NT2/D1 (cell line): ENCODE measurements at places on chromosomes 4 and X.

- no peak for DNase-seq
These were observed 69.1 kb downstream of the RGS12 start for GRCh38 chr4:3361896-3362295.

GRCh38 chr4:130329036-130329435 lies 1233.1 kb downstream of the C4orf33 start:
- DNase-seq, result no peak

- no peak for DNase-seq
These were observed 20.5 kb upstream of the MID2 start for GRCh38 chrX:107805179-107805578.

GRCh38 chr4:111943796-111944203 lies 201.5 kb upstream of the FAM241A start:
- peak; percentile 23 for DNase-seq

DNA sequence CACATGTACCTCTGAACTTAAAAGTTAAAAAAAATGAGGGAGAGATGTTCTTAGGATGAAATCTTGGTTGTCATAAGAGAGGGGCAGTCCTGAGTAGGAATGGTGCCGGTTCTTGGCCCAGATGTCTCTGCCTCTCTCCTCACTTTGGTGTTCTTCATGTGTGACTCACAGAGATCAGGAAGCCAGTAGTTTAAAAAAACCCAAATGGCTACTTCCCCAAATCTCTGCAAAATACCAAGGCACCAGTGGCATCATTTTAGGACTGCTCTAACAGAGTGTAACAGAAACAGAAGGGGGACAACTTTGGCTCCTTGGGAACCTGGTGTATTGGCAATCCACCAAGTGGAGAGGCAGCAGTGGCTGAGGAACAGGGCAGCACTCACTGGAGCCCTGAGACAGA lies 116.8 kb downstream of the SCD5 start:
- no peak for DNase-seq

- no peak for DNase-seq
These were observed 54.4 kb downstream of the KLHL13 start for GRCh38 chrX:118062048-118062789.
